ENCODE measurements at places on chromosomes 13 and 19.

- DNase-seq: no peak
These were observed 1.8 kb upstream of the RUBCNL start for GRCh38 chr13:46388846-46389245.

DNA sequence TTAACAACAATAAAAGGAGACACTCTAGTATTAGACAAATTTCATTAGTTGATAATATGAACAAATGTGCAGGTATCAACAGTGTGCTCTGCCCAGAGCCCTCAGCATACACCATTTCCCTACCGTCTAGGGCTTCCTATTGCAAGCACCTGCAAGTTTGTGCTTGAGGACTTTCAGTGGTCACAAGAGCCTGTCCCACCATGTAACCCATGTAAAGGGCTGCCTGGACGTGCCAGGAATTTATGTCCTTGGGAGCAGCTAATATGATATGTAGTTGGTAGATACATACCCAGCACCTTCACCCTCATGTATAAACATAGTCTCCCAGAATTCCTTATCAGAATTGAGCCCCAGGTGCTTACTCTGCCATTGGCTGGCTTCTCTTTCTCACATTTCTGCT lies 128.0 kb downstream of the UFM1 start:
- DNase-seq: no peak

DNA sequence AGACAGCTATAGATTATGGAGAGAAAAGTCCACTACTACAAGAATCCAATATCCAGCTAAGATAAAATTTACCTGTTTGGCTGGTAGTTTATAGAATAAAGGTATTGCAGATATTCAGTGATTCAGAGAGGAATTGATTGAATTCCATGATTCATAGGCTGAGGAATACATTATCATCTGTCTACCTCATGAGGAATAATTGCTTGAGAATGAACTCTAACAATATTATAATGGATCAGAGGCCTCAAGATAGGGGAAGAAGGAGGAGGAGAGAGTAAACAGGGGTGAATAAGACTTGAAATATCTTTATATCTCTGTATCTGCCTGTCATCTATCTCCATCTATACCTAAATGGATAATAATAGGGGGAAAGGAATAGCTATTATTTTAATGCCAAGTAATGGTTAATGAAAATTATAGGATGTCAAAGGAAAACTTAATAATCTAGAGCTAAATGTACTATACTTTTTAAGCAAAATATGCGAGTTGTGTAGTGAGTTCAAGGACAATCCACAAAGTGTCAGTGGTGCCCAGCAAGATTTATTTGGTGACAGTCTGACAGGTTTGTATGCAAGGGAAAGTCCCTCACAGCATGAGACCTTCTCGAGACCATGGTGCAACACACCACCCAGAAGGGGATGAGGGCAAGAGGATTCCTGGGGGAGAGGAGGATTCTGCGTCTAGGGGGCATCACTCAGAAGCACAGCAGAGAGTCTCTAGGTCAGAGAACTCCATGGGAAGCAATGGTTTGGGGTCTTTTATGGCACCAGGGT lies 224.5 kb downstream of the GPC5 start:
- no peak for DNase-seq

GRCh38 chr19:35959968-35960320 lies 23.8 kb downstream of the LRFN3 start:
- no peak for DNase-seq

- no peak for DNase-seq
These were observed 8.9 kb downstream of the KASH5 start for GRCh38 chr19:49396738-49397505.

DNA sequence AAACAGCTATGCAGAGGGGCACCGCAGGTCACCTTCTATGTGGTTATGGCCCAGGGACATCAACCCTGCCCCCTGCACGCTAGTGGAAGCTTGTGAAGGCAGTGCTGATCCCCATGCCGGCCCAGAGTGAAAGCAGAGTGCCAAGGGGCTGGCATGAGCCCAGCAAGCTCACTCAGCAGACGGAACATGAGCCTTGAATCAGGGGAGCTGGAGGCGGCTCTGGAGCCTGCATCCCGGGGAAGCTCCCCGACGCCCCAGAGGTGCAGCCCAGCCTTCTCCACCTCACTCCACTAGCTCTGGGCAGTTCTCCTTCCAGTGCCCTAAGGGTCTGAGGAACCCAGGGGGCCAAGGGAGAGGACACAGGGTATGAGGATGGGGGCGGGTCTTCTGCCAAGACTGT lies 19.0 kb upstream of the ISYNA1 start:
- no peak for DNase-seq

- DNase-seq: no peak
These were observed 5.8 kb downstream of the QTRT1 start for GRCh38 chr19:10706990-10707389.

- DNase-seq: peak; percentile 5
These were observed 145.2 kb upstream of the VSTM2B start for GRCh38 chr19:29380581-29380980.

- no peak for DNase-seq
These were observed 5.7 kb upstream of the KCNC3 start for GRCh38 chr19:50334741-50335421.

DNA sequence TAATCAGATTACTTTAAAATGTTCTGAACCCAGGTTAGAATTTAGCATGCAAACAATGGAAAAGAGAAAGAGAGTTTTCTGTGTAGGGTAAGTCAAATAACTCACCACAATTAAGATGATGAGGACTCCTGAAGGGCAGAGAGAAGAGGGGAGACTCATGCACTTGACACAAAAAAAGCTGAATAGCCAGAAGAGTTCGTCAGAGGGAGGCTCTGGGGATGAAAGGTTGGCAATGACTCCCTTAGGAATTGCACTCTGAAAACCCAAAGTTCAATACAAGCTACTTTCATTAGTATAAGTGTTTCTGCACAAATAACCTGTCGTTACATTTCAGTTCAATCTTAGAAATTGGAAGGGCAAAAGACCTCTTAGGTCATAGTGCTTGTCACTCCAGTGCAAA lies 434.4 kb upstream of the PCDH9 start:
- DNase-seq: no peak

DNA sequence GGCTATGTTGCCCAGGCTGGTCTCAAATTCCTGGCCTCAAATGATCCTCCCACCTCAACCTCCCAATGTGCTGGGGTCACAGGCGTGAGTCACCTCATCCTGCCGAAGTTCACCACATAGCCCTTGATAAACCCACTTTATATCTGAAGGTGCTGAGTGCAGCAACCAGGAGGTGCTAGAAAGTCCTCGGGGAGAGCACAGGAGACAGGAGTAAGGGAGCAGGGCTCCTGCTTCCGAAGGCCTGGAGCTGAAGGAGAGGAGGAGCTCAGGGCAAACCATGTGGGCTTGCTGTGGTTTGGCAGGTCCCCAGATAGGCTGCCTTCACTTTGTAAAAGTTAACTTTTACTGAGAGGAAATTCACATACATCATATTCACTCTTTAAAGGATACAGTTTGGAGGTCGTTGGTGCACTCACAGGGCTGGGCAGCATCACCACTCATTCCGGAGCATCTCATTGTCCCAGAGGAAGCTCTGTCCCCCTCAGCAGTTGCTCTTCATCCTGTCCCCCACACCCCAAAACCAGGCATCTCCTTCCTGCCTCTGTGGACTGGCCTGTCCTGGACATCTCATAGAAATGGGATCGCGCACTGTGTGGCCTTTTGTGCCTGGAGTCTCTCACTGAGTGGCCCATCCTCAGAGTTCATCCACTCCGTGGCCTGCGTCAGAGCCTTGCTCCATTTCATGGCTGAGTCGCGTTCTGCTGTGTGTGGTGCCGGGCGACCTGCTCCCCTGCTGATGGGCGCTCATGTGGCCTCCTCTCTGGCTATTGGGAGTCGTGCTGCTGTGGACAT lies 49.5 kb downstream of the KDM4B start:
- no peak for DNase-seq

DNA sequence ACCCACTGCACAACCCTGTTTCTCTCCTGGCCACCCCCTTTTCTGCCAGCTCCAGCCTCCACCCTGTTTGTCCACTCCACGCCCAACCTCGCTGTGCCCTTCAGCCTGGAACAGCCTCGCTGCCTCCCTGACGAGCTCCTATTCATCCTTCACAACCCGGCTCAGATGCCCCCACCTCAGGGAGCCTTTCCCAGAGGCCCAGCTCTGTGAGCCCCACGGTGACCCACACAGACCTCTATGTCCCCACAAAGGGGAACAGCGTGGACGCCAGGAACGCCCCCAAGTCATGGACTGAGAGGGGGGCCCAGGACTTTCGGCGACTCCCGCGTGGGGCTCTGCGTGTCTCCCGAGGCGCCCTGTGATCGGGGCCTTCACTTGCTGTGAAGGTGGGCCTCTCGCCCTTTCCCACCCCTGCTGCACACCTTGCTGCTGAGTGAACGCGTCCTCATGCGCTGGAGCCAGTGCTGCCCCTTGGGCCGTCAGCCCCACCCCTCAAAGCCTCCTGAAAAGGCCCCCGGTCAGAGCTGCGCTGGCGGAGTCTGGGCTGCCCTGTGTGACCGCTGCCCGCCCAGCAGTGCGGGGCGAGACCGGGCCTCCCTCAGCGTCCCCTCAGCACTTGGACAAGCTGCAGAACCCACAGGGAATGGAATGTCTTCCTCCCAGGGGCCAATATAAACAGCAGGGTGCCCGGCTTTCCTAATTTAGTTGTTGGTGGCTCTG lies 40.0 kb downstream of the ADPRHL1 start:
- DNase-seq: no peak

DNA sequence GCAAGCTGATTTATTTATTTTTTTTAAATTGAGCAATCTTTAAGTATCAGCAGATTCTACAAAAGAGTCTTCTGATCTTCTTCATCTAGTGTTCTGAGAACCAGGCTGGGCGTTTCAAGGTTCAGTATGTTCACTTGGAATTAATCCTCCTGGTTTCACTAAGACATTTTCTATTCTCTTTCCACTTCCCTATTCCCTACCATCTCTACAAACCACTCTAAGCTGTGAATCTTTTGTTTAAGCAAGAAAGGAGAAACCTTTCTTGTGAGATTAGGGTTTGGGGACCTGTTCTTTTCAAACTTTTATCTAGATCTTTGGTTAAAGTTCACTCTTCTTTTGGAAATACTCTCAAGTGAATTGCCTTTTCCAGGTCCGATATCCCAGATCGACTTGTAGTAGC lies 59.3 kb downstream of the URI1 start:
- DNase-seq: no peak

GRCh38 chr13:28012896-28013295 lies 24.4 kb upstream of the URAD start:
- no peak for DNase-seq

DNA sequence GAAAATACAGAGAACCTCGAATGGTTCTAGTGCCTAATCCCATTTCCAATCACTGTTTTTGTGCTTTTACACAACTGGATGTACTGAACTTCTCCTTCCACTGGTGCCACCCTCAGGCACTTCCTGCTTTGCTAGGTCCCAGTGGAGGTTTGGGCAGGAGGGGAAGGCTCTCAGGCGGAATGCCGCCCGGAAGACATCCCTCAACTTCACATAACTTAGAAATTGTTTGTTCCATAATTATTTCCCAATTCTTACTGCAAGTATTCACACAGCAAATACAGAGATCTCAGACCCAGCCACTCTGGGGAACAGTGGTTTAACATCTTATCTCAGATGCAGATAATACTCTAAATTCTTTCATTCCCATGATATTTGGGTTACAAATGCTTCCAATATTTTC lies 195.7 kb upstream of the IPO5 start:
- peak; percentile 13 for DNase-seq

- peak; percentile 73 for DNase-seq
These were observed 263.0 kb downstream of the KLF12 start for GRCh38 chr13:73870970-73871935.

GRCh38 chr13:113775451-113776145 lies 16.6 kb downstream of the TMEM255B start:
- DNase-seq: no peak

DNA sequence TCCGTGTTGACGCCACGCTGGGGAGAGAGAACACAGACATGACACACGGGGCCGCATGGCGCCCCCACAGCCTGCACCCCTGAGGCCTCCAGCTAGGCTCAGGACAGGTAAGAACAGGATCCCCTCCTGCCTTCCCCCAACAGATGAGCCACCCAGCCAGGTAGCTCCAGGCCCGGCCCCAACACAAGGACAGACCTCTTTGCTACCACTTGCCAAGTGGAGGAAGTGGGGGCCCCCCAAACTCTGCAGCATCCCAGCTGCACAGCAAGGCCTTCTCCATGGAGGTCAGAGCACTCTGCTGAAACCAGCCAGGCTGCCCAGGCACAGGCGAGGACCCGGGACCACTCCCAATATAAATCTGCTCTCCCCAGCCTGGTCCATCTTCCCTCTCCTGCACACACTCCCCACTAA lies 31.5 kb downstream of the PEPD start:
- peak; percentile 58 for DNase-seq

- DNase-seq: no peak
These were observed 3.6 kb downstream of the TPT1 start for GRCh38 chr13:45337395-45337794.

DNA sequence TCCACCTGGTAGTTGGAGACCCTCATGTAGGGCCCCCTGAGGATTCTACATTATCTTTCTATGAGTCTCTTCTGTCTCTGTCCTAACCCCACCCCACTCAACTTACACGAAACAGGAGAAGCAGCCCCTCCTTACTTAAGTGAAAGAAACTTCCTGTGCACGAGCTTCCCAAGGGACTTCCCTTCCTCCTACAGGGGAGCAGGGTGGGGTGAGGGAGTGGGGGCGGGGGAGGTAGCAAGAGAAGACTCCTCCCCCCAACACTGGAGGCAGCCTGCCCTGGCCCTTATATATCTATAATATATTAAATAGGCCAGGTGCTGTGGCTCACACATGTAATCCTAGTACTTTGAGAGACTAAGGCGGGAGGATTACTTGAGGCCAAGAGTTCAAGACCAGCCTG lies 5.5 kb upstream of the PDE4C start:
- no peak for DNase-seq

DNA sequence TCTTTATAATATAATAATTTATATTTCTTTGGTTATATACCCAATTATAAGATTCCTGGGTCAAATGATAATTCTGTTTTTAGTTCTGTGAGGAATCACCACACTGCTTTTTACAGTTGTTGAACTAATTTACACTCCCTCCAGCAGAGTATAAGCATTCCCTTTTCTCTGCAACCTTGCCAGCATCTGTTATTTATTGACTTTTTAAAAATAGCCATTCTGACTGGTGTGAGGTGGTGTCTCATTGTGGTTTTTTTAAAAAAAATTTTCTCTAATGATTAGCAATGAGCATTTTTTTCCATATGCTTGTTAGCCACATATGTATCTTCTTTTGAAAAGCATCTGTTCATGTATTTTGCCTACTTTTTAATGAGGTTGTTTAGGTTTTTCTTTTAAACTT lies 122.2 kb downstream of the ZNF486 start:
- DNase-seq: no peak
